ENCODE measurements at places on chromosomes 13 and 19. TPM values are rescaled to one million over a fixed set of nuclear protein-coding genes. Genes with fewer than 3 reads are reported as not detected.

Gene PRR36
- not detected for total RNA-seq

Gene IL11
- total RNA-seq: not detected

Gene TGFBR3L
- not detected for total RNA-seq

Gene EBI3
- total RNA-seq: not detected

Gene HIPK4
- not detected for total RNA-seq

Gene LINGO3
- not detected for total RNA-seq

Gene C19orf67
- not detected for total RNA-seq

Gene FAM216B
- not detected for total RNA-seq

Gene ZNF567
- 16.7 TPM for total RNA-seq

Gene CEACAM7
- not detected for total RNA-seq

Gene CASP14
- total RNA-seq: not detected

DNA sequence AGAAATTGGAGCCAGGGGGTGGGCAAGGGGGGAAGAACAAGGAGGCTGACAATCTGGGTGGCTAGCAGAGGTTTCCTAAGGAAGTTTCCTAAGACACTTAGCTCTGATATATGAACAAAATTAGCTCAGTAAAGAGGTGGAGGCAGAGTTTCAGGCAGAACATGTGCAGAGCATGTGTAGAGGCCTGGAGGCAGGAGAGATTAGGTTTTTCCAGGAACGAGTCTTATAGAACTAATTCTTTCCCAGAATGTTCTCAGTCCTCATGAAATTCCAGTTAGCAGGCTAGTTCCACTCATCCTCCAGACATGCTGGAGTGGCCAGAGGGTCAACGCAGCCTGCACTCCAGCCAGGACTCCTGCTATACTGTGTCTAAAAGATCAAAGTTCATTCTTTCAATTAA lies 184.7 kb downstream of the LACC1 start:
- no peak for DNase-seq

- peak; percentile 53 for DNase-seq
Measured at GRCh38 chr13:74040200-74040599, 94.0 kb downstream of the KLF12 start.

DNA sequence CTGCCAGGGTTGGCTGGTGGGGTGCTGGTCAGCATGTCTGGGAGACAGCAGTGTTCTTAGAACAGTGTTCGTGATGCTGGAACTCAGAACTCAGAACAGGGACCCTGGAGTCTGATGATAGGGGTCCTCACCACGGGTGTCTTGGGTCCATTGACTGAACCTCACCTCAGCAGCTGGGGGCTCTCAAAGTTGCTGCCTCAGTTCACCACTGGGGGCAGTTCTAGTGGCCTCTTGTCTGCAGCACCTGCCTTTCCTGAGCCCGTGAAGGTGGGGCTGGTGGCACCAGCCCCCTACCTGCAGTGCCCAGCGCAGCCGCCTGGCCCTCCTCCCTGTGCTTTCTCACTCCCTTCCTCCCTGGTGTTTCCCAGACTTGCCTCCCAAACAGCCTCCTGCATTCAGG lies 28.5 kb downstream of the SAFB start:
- DNase-seq: no peak

GRCh38 chr13:74661851-74662250 lies 527.6 kb upstream of the KLF12 start:
- DNase-seq: no peak

DNA sequence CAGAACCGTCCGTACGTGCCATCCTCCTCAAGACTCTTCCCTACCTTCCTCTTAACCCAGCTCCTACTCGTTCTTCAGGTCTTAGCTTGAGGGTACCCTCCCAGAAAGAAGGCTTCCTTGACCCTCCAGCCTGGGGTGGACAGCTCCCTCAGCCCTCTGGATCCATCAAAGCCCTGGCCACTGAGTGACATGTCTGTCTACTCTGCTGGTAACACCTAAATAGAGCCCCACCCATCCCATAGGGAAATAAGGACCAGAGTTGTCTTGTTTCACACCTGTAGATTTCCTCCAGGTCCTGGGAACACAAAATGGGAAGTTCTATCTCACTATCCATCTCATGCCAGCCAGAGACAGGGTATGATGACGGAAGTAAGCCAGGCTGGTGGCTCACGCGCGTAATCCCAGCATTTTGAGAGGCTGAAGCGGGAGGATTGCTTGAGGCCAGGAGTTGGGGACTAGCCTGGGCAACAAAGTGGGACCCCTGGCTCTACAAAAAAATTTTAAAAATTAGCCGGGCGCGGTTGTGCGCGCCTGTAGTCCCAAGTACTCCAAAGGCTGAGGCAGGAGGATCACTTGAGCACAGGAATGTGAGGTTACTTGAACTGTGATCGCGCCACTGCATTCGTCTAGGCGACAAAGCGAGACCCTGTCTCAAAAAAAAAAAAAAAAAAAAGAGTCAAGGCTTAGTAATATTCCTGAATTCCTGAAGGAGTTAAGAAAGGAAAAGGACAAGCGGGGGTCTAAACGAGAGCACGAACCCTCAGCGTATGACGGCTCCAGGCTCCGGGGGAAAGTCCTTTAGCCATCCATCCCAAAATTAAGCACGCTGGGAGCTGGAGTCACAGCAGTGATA lies 566 bp upstream of the CCDC97 start:
- DNase-seq: no peak

DNA sequence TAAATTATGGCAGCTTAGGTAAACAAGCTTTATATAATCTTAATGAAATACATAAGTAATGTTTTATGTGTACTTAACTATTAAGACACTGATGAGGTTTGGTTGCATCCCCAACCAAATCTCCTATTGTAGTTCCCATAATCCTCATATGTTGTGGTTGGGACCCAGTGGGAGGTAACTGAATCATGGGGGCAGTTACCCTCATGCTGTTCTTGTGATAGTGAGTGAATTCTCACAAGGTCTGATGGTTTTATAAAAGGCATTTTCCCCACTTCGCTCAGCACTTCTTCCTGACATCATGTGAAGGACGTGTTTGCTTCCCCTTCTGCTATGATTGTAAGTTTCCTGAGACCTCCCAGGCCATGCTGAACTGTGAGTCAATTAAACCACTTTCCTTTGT lies 212.7 kb downstream of the DIAPH3 start:
- no peak for DNase-seq

DNA sequence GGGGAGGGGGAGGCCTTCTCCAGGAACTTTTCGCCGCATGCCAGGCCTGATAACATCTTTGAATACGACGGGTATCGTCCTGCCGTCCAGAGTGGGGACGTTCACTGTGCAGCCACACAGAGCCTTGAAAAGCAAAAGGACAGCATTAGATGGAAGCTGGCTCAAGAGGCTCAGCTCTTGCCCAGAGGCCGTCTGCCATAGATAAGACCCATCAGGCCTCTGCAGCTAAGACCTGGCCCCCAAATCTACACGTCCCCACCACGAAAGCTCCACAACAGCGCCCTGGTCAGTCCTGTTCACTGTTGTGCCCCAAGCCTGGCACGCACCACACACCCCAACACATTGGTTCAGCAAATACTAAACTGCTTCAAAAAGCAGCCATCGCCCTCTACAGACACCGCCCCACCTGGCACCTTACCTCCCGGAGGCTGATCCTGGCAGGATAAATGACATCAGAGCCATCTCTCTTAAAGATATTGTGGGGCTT lies 2.1 kb downstream of the DNAJB1 start:
- DNase-seq: no peak

- DNase-seq: no peak
Measured at GRCh38 chr19:57248646-57249045, 8.2 kb downstream of the ZNF805 start.

- no peak for DNase-seq
Measured at GRCh38 chr19:33240181-33240771, 14.6 kb upstream of the SLC7A10 start.

- DNase-seq: no peak
Measured at GRCh38 chr19:47523473-47523872, 8.6 kb upstream of the NAPA start.

DNA sequence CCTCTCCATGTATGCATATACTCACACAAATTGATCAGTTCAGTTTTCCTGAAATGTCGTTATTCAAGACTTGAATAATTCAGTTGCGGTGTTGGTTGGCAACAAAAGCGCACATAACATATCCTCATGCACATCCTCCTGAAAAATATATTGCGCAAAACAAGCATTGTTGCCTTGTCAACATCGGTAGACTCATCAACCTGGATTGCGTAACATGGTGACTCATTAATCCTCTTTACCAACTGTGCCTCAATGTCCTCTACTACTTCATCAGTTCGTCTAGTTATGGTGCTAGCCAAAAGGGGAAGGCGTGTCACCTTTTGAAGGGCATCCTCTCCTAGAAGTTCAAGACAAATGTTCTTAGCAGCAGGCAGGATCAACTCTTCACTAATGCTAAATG lies 357.7 kb downstream of the LMO7 start:
- DNase-seq: no peak

DNA sequence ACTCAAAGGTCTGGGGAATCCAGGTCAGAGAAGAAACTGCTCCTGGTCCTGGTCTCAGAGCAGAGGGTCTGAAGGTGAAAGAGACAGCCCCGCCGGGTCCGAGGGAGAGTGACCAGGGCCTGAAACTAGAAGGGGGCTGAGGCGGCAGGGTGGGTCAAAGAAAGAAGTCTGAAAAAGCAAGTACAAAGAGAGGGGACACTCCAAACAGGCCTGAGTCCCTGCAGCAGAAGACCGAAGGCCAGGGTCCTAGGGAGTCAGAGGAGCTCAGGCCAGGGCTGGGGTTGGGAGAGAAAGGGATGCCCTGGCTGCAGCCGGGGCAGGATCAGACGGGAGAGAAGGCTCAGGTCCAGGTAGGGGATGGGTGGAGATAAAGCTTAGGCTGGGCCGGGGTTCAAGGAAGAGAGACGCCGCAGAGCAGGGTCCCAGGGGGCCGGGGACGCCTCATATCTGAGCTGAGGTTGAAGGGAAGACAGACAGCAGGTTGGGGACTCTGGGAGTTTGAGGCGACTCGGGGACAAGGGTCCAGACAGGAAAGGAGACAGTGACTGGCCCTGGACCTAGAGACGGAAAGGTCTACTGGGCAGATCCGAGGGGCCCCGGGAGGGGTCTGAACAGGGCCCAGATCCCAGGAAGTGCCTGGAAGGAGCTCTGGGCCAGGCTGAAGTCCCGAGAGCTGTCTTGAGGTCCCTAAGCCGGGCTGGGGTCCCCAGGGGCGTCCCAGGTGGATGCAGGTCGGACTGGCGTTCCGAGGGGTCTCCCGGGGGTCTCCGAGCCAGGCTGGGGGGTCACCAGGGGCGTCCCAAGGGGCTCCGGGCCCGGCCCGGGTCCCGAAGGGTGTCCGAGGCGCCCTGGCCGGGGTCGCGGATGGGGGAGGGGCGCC lies 795 bp downstream of the MLLT1 start:
- peak; percentile 41 for DNase-seq

- DNase-seq: peak; percentile 47
Measured at GRCh38 chr19:22527554-22527953, 105.4 kb upstream of the ZNF98 start.

DNA sequence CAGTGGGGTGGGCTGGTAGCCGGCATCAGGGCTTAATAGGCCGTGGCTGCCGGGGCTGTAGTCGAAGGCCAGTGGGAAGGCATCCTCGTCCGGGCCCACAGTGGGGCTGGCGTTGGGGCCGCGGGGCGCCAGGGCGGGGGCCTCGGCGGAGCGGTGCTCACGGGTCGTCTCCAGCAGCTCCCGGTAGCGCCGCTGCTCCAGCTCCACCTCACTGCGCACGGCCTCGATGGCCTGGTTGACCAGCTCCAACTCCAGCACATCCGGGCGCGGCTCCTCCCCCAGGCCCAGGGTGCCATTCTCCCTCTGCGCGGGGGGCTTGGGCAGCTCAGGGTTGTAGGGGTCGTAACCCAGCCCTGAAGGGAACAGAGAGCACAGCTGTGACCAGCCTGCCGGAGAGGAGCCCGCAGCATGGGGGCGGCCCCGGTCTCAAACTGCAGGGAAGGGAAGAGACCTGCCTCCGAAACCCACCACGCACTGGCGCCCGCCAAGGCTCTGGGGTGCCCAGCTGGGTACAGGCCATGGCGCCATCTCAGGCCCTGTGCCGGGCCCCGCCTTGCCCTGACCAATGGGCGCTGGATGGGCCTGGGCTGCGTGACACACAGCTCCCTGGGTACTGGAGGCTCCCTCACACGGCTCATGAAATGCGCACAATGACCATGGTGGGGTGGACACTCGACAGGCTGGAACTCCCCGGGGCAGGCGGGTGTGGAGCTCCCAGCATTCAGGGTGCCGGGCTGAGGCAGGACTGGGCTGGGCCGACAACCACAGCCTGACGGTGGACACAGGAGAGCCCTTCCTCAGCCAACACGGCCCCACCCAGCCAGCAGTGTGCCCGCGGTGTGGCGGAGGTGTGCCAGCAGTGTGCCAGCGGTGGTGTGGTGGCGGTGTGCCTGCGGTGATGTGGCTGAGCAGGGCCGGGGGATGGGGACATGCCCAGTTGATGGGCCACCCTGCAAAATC lies 16.5 kb upstream of the ATP8B3 start:
- no peak for DNase-seq

- no peak for DNase-seq
Measured at GRCh38 chr13:100845128-100845757, 170.6 kb upstream of the TMTC4 start.

DNA sequence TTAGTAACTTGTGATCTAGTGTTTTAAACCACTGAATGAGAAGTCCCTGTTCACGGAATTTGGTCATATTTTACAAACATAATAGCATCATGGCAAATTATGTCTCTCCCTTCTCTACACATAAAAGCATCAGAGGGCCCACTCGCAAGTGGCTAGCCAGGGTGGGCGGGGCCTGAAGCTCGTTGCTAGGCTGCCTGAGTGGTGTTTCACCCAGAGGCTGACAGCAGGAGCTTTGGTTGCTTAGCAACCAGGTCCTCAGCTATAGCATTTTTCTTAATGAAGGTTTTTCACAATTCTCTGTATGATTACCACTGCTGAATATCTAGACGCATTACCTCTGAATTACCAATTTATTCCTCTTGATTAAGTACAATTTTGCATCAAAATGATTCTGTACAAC lies 126.5 kb downstream of the NALCN start:
- DNase-seq: no peak

GRCh38 chr13:40386586-40386985 lies 279.9 kb downstream of the FOXO1 start:
- DNase-seq: no peak

GRCh38 chr19:45075301-45076028 lies 813 bp downstream of the ZNF296 start:
- peak; percentile 93 for DNase-seq

DNA sequence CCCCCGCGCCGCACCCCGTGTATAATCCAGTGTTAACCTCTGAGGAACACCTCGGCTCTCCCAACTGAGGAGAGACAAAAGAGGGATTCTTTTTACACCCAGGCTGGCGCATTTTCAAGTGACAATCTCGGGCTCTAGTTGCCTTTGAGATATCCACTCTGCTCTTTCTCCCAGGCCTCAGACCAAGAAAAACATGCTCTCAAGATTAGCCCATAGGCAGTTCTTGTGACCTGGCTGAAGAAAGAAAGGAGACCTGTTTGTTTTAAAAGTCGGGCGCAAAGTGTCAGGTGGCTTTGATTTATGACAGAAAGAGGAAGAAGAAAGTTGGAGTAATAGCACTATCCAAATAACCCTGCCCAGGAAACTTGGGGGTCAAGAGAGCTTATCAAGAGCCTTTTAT lies 27.3 kb downstream of the SHISA2 start:
- DNase-seq: peak; percentile 72

DNA sequence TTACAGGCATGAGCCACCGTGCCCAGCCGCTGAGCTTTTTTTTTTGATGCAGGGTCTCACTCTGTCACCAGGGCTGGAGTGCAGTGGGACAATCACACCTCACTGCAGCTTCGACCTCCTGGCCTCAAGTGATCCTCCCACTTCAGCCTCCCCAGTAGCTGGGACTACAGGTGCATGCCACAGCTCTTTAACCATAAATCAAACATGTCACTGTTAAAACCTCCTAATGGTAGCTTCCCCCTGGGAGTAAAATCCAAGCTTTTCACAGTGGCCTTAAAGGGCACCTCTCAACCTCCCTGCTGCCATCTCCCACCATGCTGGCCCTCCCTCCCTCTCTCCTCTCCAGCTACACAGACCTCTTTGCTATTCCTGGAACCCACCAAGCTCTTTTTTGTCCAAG lies 2.0 kb upstream of the GNG14 start:
- DNase-seq: no peak
